Esophagus squamous epithelium (tissue), 5 donors: ENCODE measurements at places on chromosomes 12 and 14.
A peak's percentile ranks its signal among the peaks of the same experiment; 100 is the strongest.

DNA sequence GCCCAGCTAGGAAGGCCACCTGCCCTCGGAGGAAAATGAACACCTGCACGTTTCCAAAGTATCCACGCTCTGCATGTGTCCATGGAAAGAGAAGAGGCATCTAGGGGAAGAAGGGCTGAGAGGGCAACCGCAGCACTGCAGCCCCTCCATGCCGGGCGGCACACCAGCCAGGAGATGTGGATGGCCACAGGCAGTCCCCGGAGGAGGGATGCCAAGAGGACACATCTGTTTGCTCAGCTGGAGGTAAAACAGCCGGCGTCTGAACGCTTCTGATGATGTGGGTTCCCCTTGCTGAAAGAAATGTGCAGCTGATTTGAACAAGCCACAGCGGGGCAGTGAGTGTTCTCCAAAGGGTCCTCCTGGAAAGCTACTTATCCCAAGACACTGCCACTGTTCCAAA is 34.0 kb downstream of the CHGA start:
- no peak for DNase-seq

- DNase-seq, result peak; percentile 45
Measured at GRCh38 chr12:102119674-102120563, at the start of the genes NUP37 and PARPBP. Gene NUP37 (minus strand): TSS chr12:102120114. CDS start chr12:102118518, 1,596 bp downstream. Gene PARPBP (plus strand): TSS chr12:102120183. CDS start chr12:102123889, 3,706 bp downstream.

DNA sequence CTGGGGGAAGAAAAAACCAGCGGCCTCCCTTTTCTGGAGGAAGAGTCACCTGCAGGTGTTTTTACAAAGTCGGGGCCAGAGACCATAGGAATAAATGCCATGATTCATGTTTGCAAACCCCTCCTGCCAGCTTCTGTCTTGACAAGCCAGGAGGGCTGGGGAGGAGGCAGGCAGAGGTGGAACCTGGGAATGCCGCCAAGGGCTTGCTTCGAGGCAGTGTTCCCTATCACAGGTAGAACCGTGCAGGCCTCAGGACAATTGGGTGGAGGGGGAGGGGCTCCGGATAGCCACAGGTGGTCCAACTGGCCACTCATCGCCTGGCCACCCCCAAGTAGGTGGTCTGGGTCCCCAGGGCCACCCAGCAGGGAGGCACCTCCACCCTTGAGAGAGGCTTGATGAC is 14.2 kb upstream of the DLK1 start:
- no peak for DNase-seq

DNA sequence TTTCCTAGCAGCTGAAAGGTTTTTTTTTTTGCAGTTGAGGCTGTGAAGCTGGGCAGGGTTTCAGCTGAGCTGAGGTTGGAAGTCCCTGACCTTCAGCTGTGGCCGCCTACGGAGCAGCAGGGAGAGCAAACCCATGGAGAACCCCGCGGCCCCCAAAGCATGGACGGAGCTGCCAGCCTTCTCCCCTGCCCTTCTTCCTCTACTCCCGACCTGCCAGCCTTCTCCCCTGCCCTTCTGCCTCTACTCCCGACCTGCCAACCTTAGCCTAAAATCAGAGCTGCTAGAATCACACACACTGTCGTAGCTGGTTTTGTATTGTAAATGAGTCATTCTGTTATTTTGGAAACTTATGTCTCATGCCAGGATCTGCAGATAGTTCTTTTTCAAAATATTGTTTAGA is 74.6 kb downstream of the PPP2R5C start:
- DNase-seq, result no peak

- no peak for DNase-seq
Measured at GRCh38 chr12:80556566-80556965, 112.5 kb downstream of the PTPRQ start.

GRCh38 chr14:50303744-50304471 is 8.1 kb downstream of the L2HGDH start:
- no peak for DNase-seq

DNA sequence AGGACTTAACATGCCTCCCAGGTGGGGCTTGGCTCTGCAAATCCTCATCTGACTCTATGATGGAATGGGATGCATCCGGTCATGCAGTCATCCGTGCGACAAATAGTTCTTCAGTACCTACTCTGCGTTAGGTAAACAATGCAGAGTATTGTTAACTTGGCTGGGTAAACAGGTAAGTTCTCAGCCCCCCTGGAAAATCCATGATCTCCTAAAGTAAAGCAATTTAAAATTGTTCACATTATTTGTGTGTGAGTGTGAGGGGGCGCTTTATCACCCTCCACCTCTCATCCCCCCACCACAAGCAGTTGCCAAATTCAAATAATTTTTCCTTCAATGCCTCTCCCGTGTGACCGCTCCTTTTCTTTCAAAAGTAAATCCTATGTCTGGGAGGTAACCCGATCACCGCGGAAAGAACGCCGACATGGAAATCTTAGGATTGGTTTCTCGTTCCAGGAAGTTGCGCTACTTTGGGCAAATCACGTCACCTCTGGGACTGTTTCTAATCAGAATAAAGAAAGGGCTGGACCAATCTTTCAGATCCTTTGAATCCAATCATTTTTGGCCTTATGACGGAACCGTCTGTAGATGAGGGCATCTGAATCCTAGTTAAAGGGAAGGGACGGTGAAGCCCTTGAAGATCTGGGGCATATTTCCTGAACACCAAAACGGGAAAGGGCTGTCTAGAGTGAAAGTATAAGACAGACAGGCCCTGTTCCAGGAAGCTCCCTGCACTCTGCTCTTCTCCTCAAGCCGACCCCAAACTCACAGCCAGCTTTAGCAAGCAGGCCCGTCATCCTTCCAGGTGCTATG is 44.0 kb upstream of the SINHCAF start:
- DNase-seq, result no peak

DNA sequence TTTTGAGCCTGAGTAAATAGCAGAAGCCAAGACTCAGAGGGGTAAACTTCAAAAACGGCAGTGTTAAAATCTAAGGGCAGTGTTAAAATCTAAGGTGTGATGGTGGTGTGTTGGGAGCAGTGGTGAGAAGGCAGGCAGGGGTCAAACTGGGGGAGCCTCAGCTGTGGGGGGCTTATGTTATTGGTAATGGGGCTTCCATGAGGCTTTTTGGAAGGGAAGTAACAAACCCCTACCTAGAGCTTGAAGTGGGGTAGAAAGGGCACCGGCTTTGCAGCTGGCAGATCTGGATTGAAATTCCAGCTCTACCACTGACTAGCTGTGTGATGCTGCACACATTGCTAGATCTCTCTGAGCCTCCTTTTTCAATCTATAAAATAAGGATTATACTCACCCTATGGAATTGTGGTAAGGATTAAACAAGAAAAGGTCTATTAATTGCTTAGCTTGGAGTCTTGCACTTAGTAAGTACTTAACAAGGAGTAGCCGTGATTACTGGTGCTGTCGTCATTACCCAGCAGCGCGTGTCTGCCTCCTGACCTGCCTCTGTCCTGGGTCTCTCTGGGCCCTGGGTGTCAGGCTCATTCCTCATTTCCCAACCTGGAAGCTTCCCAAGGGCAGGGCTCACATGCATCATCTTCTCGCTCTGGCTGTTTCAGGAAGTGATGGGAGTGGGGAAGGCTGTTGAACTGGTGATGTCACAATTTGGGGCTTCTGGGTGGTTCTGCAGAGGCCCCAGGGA is 18.5 kb upstream of the KRT80 start:
- DNase-seq, result no peak

GRCh38 chr14:83885837-83886293 is 1644.1 kb upstream of the FLRT2 start:
- DNase-seq, result no peak

DNA sequence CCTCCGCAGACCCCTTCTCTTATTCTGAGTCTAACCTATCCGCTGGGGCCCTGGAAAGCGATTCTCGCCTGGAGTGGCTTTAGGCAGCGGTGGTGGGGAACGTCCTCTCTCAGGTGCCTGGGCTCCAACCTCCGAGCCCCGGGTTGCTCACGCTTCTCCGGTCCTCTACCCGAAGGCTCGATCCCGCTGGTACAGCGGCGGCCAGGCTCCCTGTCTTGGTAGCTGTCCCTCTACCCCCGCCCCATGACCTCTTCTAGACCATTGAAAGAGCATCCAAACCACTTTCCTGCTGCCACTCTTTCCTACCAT is 505 bp upstream of the HEBP1 start:
- no peak for DNase-seq

DNA sequence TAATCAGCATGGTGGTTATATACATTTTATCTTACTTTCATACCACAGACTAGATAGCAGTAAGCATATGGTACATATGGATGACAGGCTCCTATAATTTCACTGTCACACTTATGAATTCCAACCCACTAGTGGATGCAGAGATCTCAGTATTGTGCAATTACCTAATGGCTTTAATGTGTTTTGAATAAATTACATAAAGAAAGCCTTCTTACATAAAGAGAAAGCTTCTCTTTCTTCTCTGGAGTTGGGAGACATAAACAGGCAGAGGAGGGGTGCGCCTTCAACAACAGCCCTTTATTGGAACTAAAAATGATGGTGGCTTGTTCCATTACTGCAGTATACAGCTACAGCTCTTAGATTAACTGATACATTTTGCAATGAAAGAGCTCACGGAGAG is 52.6 kb downstream of the SAV1 start:
- DNase-seq, result no peak

- DNase-seq, result no peak
Measured at GRCh38 chr14:36522347-36522971, 2.4 kb upstream of the NKX2-1 start.

DNA sequence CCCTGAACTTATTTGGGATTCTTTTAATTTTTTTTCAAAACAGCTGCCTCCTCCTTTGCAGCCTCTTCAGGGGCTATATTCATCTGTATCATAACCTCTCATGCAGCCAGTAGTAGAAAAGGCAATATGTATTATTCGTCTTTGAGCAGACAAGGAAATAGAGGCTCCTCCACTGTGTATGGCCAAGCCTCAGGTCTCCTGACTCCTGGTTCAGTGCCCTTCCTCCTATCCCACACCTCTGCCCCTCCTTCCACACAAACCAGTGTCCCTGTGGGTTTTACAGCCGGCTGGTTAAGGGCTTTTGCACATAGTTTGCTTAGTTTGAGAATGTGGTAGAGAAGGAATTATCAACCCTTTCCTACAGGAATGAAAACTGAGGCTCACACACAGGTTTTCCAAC is 8.8 kb upstream of the ACVRL1 start:
- DNase-seq, result no peak

DNA sequence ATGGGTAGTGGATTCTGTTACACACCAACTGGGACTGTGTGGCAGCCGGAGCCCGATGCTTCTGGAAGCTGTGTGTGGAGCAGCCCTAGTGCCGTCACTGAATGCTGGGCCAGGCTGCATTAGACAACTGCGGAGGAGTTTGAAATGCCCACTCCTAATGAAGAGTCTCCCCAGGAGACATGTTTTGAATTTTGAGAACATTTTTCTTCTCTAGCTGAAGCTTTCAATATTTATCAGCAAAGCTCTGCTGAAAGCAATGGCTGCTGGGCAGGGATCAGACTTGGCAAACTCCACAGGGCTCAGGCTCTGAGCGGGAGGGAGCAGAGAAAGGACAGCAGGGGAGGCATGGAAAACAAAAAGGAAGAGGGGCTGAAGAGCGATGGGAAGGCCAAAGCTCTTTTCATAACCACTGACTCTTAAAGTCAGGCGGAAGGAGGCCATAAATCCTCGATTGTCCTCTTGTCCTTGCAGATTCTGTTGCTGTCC is 189.1 kb downstream of the MON2 start:
- no peak for DNase-seq

DNA sequence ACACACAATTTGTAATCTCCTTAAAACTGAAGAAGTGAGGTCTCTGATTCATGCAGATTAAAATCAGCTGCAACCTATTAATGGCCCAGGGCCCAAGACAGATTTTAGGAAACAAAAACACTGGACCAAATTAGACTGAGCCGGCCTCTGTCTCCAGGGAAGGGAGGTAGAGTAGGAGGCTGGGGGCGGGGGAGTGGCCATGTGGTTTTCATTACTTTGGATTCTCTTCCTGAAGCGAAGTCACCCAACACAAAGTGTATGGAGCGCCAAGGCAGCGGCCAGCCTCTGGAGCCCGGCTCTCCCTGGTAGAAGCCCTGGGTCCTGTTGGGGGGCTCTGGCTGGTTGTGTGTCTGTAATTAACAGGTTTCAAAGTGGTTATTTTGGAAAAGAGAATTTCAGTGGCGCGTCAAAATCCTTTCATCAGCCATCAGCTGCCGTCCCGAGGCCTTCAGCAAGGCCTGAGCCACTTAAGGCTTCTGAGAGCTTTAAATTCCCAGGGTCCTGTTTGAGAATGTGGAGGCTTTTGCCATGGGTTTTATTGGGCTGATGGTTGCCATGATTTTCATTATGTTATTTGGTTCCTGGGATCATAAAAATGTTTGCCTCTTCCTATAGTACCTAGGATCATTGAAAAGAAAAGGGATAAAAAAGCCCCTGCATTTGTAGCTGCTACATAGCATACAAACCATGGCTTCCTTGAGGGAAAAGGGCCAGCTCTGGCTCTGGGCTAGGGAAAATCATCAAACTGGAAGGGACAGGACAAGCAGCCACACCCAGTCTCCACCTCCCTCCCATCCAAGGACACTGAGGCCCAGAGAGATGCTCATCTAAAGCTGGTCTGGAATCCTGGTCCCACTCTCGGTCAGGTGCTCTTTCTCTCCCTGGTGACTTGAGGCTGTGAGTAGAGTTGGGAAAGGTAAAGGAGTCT is 282.4 kb downstream of the ZFP36L1 start:
- no peak for DNase-seq

GRCh38 chr14:26401179-26401968 is 196.5 kb downstream of the NOVA1 start:
- no peak for DNase-seq

- DNase-seq, result no peak
Measured at GRCh38 chr12:8081251-8081920, 688 bp upstream of the NECAP1 start.

DNA sequence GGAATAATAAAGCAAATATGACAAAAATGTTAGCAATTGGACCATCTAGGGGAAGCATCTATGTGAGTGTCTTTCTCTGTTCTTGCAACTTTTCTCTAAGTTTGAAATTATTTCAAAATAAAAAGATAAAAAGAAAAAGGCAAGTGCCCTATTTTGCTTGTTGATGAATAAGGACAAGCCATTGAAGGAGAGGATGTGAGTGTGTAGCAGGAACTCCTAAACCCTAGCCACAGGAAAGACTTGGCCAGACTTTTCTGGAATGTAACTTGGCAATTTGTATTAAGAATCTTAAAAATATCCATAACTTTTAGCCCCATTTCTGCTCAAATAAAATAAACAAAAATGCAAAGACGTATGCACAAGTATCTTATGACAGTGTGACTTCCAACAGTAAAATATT is 279.4 kb downstream of the CACNA1C start:
- no peak for DNase-seq

DNA sequence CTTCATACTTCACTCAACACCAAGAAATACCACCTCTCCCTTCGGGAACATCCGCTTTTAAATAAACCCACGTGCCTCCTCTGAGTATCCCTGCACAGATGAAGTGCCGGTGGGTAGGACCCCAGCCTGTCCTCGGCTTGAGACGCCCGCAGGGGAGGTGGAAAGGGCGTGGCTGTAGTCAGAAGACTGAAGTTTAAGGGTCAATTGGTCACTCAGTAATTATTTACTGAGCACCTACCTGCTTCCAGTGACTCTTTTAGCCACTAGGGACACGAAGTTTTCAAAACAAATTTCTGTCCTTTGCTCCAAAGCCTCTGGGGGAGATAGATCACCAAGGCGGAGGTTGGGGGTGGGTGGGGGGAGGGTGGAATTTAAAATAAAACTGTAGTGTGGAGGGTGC is 309.4 kb downstream of the VRK1 start:
- no peak for DNase-seq
